Left ventricle myocardium inferior (tissue), 1 donor: ENCODE measurements at places on chromosomes 6 and 20. TPM values are rescaled to one million over a fixed set of nuclear protein-coding genes. Genes with fewer than 3 reads are reported as not detected.

DNA sequence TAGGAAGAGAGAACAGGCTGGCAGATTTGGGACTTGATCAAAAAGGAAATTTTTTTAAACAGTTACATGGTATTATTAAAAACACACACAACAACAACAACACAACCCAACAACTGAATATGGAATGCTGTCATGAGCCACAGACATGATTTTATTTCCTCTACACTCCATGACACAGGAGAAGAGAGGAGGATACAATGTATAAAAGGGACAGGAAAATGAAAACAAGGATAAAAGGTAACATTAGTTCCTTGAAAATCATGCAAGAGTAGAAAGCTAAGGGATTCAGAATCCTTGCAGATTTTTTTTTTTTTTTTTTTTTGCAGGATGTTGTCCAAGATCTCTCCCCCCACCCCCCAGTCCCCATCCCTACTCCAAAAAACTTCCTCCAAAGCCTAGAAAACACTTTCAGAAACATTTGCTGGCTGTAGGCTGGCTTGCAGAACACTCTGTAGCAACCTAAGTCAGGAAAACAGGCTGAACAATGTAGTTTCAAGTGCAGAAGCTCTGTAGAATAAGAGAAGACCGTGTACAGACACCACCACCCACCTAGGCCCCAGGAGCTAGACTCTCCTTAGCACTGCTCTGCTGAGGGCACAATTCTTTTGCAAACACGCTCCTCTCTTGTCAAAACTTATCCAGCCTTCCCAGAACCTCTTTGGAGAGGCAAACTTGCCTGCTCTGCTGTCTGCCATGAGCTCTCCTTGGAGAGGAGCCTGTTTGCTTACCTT is 845 bp downstream of the ZMYND8 start:
- peak overlapping the region; percentile 55 for H3K4me3 ChIP-seq
- no peak for DNase-seq
- H3K27me3 ChIP-seq = no peaks in the 10 kb centered on the region
- H3K27ac ChIP-seq = peak overlapping the region; percentile 100
- peaks cover 100% of the 10 kb centered on the region for H3K4me1 ChIP-seq

GRCh38 chr6:43738267-43738676 is 31.7 kb upstream of the VEGFA start:
- no peak overlapping the region for H3K27ac ChIP-seq
- no peak overlapping the region for H3K4me3 ChIP-seq
- DNase-seq = no peak
- no peaks in the 10 kb centered on the region for H3K36me3 ChIP-seq

- H3K27ac ChIP-seq = no peak overlapping the region
- H3K36me3 ChIP-seq = no peaks in the 10 kb centered on the region
- H3K4me1 ChIP-seq = no peaks in the 10 kb centered on the region
- no peak for DNase-seq
- no peak overlapping the region for H3K4me3 ChIP-seq
These were observed 11.4 kb downstream of the GPX5 start for GRCh38 chr6:28537065-28537464.

GRCh38 chr6:38407192-38407591 is 232.5 kb downstream of the BTBD9 start:
- peaks cover 21% of the 10 kb centered on the region for H3K4me1 ChIP-seq
- no peak overlapping the region for H3K27ac ChIP-seq
- H3K36me3 ChIP-seq = no peaks in the 10 kb centered on the region
- no peaks in the 10 kb centered on the region for H3K27me3 ChIP-seq

KCNQ5 gene
- 0.11 TPM for total RNA-seq
